ENCODE measurements at places on chromosomes 5 and 9.

GRCh38 chr9:133815781-133816180 is 77.6 kb upstream of the SARDH start:
- DNase-seq = no peak

DNA sequence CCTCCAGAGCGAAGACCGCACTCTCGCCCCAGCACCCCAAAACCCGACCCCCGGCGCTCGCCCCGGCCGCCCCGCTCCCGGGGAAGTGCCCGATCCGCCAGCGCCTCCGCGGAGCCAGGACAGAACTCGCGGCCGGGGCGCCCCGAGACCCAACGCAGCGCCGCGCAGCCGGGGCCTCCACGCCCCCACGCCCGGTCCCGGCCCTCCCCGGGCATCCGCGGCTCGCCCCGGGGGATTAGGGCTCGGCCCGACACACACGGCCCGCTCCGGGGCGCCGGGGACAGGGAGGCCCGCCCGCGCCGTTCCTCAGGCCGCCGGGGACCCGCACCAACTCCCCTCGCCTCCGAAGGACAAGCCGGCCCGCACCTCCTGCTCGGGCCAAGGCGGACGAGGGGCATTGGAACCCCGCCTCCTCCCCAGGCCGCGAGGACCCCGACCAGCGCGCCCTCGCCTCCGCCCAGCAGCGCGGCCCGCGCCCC is 544 bp downstream of the FNBP1 start:
- DNase-seq = no peak

DNA sequence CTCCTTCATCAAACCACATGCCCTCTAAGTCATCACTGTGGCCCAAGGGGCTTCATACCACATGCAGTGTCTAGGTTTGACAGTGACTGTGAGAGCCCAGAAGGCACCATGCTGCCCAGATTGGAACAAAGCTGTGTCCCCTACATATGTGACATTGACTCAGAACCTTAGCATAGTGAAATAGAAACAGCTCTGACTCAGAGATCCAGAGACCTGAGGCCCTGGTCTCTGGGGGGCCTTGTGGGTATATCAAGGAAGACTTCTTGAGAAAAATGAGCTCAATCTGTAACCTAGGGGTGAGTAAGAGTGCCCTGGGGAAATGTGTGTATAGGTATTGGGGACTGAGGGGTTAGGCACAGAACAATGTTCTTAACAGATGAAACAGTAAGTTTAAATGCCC is 7.1 kb upstream of the ENTREP1 start:
- no peak for DNase-seq

GRCh38 chr5:135061001-135061400 is 27.0 kb upstream of the PITX1 start:
- no peak for DNase-seq

DNA sequence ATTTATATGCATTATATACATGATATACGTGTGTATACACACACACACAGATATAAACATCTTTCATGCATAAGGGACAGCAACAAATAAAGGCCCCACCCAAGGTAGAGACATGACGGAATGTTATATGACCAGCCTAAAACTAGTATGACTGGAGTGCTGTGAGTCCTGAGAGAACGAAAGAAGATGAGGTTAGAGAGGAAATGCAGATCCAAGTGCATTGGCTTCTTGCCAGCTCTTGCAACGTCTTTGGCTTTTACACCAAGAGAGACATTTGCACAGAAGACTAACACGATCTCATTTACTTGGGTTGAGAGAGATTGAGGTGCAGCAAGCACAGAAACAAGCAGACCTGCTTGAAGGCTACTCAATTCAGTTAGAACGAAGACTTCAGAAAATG is 23.0 kb downstream of the CDH10 start:
- no peak for DNase-seq

- DNase-seq = no peak
These were observed 465.0 kb downstream of the EBF1 start for GRCh38 chr5:158634714-158635113.

- no peak for DNase-seq
These were observed 144.1 kb downstream of the CETN3 start for GRCh38 chr5:90265545-90265857.

DNA sequence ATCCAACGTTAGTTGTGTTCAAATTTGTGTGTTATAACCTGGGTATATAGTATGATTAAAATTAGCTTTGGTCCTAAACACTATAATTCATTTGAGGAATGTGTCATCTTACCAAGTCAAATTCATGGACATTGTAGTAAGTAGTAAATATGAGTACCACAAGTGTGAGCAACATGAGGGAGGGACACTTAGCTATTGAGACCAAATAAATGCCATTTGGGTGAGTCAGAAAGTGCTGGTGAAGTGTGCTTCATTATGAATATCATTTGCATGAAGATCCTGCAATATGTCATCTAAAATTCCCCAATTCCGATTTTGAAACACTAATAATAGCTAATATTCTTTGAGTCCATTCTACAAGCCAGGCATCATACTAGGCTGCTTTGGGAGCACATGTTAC is 336.7 kb upstream of the KIF2A start:
- no peak for DNase-seq

DNA sequence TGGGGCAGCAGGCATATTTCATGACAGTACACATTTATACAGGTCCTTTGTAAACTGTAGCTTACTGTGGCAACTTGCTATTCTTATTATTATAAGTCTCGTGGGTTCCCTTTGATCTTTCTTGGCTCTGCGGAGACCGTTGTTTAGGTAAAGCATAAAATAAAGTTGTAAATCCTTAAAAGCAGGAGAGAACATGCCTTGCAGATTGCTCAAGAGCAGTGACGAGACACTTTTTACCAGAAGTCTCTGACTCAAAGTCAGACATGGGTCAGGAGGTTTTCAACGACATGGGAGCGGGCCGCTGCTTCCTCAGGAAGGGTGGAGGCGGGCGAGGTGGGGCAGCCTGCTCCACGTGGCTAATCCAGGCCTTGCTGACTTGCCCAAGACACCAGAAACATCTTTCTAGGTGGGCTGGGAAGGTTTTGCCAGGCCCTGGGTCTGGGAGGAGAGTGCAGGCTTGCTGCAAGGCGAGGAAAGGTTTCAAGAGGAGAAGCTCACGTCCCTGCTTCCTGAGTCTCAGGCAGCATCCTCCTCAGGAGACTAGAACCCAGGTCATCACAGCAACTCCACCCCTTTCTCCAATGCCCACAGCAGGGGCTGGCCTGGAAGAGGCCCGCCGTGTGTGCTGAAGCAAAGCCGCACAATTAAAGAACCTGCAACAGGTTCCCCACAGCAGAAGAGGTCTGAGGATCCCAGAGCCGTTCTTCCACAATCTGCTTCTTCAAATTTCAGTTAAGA is 6.5 kb downstream of the TBC1D2 start:
- DNase-seq = no peak

Measured in NCI-H2171 (cell line).